HT1080 (cell line): ENCODE measurements at places on chromosomes 5 and 9.

DNA sequence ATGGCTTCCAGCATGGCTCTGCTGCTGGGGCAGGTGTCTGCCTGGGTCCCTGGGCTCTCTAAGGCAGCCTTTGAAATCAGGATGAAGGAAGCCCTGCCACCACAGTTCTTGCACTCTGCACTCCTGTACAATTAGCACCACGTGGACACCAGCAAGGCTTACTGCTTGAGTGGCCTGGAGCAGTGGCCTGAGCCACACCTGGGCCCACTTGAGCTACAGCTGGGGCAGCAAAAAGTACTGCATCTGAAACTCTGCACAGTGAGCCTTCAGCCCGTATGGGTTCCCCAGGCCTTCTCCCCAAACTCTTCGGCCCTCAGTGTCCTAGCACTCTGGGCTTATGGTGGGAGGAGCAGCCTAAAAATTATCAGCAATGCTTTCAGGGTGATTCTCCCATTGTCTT lies 8.0 kb upstream of the INIP start:
- no peak for DNase-seq

DNA sequence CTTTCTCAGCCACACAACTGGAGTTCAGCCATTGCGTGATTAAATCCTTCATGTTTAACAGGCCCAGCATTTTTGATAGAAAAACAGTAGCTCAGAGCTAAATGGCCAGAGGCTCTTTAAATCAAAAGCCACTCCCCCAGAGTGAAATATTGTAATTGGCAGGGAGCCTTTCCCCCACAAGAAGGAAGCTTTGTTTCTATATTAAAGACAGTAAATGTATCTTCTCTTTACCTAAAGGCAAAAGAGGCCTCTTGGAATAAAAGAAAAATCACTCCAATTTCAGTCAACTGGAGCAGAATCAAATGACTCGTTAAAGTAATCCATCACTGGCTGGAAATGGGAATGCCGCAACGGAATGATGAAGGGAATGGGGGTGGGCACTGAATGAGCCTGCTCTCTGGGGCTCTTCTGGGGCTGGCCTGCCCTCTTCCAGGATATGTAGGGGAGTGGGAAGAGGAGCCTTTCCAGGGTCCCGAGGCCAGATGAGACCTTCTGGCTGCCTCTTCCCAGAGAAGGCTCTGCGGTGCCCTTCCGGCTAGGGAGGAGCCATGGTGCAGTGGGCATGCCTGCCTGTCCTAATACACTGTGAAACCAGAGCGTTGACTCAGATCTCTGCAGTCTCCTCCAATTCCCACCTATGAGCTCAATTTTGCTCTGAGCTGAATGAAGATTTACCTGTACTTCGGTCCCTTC lies 45.2 kb downstream of the ANKDD1B start:
- peak; percentile 62 for DNase-seq

DNA sequence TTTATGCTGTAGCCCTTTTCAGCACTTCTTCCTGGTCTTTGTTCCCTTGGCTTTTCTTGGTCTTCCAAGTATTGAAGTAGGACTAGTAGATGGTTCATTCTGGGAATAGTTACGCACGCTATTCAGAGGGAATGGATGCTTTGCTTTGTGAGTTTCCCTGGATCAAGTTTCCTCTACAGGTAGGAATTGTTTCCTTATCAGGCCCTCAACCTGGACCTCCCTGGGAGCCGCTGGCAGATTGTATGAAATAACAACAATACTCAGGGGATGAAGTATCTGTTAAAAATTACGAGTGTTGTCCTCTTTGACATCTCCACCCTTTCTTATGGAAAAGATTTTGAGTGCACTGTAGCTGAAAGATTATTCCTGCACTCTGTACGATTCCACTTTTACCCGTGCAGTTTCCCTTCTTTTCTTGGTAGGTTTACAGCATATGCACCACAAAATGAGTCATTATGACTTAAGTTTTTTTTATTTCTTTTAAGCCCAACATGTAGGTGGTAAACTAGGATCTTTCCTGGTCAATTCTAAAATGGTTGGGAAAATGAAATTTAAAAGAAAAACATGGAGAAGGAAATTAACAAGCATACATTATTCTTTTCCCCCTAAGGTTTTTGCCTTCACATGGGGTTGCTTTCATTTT lies 57.9 kb downstream of the ARHGAP26 start:
- DNase-seq: peak; percentile 61

- DNase-seq: peak; percentile 47
Measured at GRCh38 chr5:108432024-108432423, 50.1 kb upstream of the FBXL17 start.

- no peak for DNase-seq
Measured at GRCh38 chr5:136769093-136769492, 403.7 kb upstream of the TRPC7 start.

- DNase-seq: no peak
Measured at GRCh38 chr9:132579427-132579798, 3.0 kb upstream of the BARHL1 start.

GRCh38 chr5:77356740-77357139 lies 135.4 kb downstream of the WDR41 start:
- peak; percentile 72 for DNase-seq

GRCh38 chr5:71703941-71704340 lies 15.1 kb upstream of the CARTPT start:
- DNase-seq: no peak

DNA sequence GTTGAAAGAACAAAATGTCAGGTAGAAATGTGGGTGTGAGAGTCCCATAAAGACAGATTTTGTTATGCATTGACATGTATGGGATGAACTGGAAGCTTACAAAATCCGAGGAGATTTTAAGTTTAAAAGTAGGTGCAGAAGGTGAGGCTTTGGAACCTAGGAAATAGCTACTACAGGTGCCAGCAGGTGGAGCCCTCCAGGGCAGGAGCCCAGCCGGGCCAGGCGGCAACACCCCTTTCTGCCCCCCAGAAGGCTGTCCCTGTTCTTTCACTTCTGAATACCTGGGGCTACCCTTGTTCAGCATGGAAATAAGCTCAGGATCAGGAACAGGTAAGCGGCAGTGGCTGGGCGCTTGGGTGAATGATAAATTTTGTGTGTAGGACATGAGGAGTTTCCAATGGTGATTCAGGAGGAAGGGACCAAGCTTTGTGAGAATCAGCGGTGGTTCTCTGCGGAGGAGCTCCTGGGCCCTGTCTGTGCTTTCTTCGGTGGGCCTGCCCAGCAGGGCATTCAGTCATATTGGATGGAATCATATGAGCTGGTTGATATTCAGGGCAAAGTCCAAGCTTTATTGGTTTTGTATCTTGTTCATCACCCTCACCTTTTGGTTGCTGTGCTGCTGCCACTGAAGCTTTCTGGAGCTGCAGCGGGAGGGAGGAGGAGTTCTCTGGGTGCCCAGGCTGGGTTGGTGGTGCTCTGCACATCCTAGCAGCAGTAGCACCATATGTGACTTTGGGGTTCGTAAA lies 12.3 kb downstream of the PCBD2 start:
- DNase-seq: no peak

GRCh38 chr5:173010547-173011464 lies 27.2 kb downstream of the ATP6V0E1 start:
- DNase-seq: no peak

GRCh38 chr5:95863383-95863757 lies 40.8 kb upstream of the GLRX start:
- DNase-seq: no peak

DNA sequence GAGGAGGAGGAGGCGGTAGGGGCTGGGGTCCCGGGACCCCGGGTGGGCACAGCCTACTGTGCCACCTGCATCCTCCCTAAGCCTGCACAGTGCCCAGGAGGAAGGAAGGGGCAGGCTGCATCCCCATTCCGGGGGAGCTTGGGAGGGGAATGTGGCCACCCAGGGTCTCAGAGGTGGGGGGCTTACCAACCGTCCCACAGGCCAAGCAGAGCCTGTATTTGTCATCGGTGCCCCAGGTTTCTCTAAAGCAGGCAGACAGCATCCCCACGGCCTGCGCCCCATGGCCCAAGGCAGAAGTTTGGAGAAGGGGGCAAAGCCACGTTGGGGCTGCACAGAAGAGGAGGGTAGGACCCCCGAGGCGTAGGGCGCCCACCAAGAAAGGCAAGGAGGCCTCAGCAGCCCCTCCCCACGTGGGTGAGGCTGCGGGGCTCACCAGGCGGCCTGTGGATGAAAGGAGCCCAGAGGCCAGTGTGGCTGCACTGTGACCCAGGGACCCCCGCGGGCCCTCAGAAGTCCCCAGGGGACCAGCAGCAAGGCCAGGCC lies 507 bp upstream of the GPSM1 start:
- DNase-seq: no peak

DNA sequence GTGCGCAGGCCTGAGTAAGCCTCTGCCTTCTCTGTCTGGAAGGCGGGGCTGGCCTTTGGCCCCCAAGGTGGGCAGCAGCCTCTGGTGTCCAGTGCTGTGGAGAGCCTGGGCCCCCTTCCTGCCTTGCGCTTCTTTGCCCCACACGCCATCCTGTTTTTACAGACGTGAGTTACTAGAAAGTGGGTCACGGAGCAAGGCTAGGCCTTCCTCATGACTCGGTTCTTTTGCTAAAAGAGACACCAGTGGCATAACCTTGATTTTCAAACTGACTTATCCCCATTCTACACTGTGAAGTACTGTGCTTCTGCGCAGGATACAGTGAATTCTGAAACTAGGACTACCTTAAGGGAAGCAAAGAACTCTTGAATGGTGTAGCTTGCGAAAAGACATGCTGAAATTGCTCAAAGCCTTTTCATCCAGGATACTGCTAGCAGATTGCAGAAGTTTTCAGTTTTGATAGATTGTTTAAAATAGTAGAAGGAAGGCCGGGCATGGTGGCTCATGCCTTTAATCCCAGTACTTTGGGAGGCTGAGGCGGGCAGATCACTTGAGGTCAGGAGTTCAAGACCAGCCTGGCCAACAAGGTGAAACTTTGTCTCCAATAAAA lies 7.2 kb downstream of the ROPN1L start:
- no peak for DNase-seq

DNA sequence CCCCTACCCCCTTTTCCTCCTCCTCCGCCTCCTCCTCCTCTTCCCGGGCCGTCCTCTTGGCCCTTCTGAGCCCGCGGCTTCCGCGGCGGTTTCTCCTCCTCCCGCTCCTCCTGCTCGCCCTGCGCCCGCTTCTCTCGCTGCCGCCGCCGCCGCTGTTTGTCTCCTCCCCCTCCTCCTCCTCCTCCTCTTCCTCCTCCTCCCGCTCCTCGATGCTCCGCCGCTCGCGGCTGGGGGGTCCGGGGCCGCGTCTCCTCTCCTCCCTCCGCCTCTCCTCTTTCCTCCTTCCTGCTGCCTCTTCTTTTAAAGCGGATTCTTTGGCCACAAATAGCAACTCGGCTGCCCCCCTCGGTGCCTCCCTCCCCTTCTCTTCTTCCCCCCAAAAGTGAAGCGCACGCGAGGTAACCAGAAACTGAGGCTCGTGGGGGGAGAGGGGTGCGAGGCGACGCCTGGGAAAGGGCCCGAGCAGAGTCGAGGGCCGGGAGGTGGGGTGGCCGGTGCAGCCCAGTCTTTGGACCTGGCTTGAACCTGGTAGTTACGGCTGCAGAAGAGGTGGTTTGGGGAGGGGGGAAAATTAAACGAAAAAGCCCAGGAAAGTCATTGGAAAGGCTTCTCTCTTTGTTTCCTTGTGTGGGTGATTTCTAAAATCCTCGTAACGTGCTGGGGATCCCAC lies 1058.5 kb upstream of the DMAC1 start:
- peak; percentile 77 for DNase-seq

DNA sequence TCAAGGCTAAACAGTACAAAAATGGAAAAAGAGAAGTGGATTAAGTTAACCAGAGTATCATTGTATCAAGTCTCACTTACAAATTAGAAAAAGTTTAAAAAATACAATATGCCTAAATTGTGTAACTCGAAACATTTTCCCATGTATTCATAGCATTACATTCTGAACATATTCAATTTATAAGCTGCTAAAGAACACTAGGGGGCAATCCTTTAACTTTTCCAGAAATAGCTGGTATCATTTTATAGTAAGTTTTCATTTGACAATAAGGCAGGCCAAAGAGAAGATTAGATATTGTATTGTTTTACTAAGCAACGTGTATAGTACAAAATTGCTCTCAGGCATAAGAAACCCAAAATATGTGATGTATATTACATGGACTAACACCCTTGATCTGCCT lies 234.6 kb downstream of the ADGRV1 start:
- DNase-seq: no peak

- DNase-seq: no peak
Measured at GRCh38 chr9:93172666-93173364, 11.1 kb upstream of the WNK2 start.

GRCh38 chr5:7493081-7493480 lies 97.1 kb downstream of the ADCY2 start:
- DNase-seq: peak; percentile 26

GRCh38 chr5:172595596-172596455 lies 45.2 kb upstream of the NEURL1B start:
- DNase-seq: no peak

DNA sequence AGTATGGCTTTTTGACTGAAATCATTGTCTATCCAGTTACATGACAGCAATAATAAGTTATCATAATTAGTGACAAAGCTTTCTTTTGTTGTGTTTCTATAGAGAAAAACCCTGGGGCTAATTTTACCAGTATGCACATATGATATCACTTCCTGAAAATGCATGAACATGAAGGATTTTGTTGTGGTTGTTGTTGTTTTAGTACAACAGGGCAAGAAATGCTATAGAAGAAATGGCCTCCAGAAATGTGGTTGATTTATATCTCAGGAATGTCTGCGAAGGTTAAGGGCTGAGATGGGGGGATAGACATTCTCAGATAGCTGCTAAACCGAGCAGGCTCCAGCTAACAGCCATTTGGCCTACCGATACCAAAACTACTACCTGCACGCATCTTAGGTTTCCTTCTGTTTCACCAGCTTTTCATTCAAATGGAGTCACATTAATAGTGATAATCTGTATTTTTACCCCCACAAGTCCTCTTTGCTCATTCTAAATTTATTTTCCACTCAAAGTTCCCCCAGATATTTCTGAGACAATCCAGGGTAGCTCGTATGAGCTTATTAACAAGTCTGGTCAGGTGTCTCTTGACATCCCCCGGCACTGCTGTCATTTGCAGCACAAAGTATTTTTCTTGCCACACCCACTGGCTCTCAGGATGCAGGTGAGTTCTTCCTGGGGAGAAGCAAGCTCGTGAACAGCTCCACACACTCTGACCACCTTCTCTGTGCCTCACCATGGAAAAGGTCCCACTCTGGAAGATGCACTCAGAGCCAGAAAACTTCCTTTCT lies 232.4 kb upstream of the GAS1 start:
- DNase-seq: no peak

DNA sequence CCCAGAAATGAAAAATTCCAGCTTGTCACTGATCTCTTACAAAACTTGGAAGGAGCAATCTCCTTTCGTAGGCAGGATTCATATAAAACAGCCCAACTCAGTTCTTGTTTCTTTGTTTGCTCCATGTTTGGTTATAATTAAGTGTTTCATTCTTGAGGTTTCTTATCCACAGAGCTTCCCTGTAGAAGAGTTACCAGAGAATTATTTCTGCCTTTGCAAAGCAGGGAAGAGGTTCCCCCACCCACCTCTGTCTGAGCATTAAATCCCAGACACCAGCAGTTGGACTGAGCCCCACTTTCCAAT lies 34.1 kb upstream of the RAI14 start:
- no peak for DNase-seq

- DNase-seq: no peak
Measured at GRCh38 chr5:75610201-75610600, 1.1 kb upstream of the ANKDD1B start.

GRCh38 chr5:110262749-110263148 lies 463.7 kb downstream of the TMEM232 start:
- no peak for DNase-seq
